ENCODE measurements at places on chromosomes 3 and 15.
A peak's percentile ranks its signal among the peaks of the same experiment; 100 is the strongest.

GRCh38 chr3:16761571-16761970 lies 123.2 kb upstream of the PLCL2 start:
- no peak for DNase-seq

GRCh38 chr3:141401573-141402475 lies 33.5 kb downstream of the ZBTB38 start:
- peak; percentile 55 for DNase-seq

DNA sequence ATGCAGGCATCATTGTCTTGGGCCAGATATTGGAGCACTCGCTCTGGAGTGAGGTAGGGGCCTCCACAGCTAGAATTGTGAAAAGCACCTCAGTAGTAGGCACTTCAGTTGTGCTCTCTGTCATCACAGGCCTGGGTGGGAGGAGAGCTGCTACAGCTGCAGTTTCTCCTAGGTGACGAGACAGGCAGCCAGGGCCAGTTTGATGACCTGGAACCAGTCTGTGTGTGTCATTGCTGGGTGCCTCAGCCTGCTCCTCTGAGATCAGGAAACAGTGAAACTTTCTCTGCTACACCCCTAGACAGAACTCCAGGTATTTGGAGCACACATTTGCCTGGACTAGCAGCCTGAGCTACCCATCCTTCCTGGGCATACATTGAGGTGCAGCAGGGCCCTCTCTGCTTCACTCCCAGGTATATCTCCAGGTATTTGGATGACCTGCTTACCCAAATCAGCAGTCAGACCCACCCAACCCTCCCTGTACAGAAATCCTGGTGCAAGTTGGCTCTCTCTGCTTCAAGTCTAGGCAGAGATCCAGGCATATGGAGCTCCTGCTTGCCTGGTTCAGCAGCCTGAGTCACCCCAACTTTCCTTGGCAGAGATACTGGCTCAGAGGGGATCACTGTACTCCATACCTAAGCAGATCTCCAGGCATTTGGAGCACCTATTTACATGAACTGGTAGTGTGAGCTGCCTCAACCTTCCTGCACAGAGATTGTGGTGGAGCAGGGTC lies 54.3 kb upstream of the SGO1 start:
- no peak for DNase-seq

DNA sequence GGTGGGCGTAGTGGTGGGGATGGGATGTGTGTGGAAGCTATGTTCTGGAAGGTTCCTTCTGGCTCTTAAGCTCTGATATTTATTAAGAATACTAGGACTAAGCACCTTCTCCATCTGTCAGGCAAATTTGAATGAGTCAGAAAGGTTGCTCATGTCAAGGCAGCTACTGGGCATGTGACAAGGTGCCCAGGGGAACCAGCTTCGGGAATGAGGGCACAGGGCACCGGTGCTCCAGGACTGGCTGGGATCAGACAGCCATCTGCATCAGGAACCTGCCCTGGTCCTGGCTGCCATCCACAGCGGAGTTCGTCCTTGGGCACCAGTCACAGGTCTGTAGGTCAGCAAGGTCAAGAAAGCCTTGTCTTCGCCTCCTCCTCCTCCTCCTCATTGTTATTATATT lies 32.5 kb downstream of the CA12 start:
- no peak for DNase-seq

- no peak for DNase-seq
Measured at GRCh38 chr3:43410592-43410991, 124.3 kb downstream of the SNRK start.

- DNase-seq: peak; percentile 88
Measured at GRCh38 chr15:81265944-81266775, 57.8 kb downstream of the STARD5 start.

- DNase-seq: no peak
Measured at GRCh38 chr15:29126821-29127461, 142.7 kb downstream of the NSMCE3 start.

GRCh38 chr15:59722476-59722875 lies 33.4 kb upstream of the BNIP2 start:
- no peak for DNase-seq

DNA sequence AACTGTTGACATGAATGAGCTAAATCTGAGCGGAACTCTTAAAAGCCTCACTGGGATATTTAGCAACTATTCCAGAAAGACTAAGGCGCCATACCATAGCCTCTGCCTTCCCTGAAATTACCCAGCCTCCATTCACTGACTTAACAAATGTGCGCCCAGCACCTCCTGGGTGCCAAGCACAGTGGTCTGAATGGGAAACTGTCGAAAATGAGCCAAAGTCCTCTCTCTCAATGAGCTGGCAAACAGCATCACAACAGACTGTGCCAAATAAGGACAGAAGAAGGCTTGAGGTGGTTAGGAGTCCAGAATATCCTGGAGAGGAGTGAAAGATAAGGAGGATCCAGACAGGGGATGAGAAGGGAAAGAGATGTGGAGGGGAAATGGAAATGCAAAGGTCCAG lies 332.4 kb downstream of the MAGI1 start:
- DNase-seq: no peak

DNA sequence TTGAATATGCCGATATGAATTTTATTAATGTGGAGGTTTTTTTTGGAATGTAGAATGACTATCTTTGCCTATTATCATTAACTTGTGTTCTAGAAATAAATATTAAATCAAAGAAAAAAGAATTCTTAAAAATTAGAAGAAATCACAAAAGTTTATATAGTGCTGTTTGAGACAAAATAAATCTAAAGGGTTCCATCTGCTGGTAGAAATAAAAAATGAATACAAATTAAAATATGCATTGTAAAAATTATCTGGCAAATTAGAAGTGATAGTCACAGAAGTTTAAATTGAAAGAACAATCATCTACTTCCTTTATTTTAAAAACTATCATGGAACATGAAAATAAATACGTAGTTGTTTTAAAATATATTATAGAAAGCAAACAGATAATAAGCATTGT lies 22.7 kb upstream of the ZBTB20 start:
- no peak for DNase-seq

DNA sequence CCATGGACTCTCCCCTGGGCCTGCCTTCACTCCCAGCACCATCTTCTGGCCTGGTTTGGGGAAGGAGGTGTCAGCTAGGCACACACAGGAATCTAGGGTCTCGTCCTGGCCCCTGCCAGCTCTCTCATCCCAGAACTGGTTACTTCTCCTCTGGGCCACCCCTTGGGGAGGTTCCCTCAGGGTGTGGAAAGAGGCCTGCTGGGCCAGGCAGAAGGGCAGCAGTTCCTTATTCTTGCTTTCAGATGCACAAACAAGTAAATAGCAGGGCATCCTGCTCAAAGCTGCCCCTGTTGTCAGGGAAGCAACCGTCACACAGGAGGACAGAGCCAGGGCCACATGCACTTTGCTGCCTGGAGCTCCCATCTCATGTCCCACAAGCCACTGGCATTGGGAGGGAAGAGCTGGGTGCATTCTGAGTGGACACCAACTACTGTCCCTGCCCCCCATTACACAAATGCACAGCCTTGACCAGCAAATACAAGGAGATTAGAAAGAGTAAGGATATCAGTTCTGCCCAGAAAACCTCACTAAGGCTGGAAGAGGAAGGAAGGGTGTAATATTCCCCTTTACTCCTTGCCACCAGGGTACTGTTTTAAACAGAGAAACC lies 108.8 kb upstream of the HACD2 start:
- no peak for DNase-seq

- no peak for DNase-seq
Measured at GRCh38 chr3:21919383-21919782, 168.4 kb upstream of the ZNF385D start.

- DNase-seq: no peak
Measured at GRCh38 chr15:59657635-59658125, 365 bp upstream of the GTF2A2 start.

GRCh38 chr3:15289661-15290060 lies 42.7 kb downstream of the SH3BP5 start:
- DNase-seq: no peak

- no peak for DNase-seq
Measured at GRCh38 chr3:64985072-64985471, 297.3 kb upstream of the ADAMTS9 start.

- no peak for DNase-seq
Measured at GRCh38 chr15:50968353-50968752, 59.9 kb downstream of the AP4E1 start.

DNA sequence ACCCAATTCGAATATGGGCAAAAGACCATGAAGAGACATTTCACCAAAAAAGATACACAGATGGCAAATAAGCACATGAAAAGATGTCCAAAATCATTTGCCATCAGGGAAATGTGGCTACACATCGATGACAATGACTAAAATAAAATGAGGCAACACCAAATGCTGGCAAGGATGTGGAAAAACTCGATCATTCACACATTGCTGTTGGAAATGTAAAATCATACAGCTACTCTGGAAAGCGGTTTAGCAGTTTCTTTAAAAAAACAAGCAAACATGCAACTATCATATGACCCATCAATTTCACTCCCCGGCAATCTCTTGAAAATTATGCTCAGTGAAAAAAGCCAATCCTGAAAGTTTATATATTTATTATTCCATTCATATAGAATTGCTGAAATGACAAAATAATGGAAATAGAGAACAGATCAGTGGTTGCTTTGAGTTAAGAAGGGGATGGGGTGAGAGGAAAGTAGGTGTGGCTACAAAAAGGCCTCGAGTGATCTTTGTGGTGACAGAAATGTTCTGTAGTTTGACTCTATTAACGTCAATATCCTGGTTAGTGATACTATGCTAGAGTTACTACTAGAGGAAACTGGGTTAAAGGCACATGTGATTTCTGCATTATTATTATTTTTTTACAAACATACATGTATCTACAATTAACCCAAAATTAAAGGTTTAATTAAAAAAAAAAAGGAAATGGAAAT lies 45.0 kb downstream of the DLG1 start:
- no peak for DNase-seq

DNA sequence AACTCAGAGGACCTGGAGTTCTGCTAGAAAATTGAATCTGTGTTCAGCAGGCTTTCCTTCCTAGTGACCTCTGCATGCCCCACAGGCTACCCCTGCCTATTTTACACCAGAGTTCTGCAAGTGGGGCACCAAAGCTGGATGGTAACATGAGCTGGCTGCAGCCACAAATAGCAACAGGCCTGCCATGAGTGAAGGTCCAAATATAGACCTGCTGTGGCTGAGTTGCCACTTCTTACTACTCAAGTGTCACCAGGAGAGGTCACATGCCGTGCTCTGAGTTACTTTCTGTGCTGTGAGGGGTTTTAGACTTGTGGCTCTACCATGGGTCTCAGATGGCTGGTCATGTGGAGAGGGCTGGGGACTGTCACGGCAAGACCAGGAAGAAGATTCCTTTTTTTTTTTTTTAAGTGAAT lies at the start of gene FSD2:
Gene FSD2, minus strand, starts transcription at position 76 of the 413 bp plus-strand sequence. CDS start 18,679 bp downstream, outside the sequence.
- no peak for DNase-seq

GRCh38 chr3:11212784-11213183 lies 58.5 kb downstream of the HRH1 start:
- DNase-seq: no peak

DNA sequence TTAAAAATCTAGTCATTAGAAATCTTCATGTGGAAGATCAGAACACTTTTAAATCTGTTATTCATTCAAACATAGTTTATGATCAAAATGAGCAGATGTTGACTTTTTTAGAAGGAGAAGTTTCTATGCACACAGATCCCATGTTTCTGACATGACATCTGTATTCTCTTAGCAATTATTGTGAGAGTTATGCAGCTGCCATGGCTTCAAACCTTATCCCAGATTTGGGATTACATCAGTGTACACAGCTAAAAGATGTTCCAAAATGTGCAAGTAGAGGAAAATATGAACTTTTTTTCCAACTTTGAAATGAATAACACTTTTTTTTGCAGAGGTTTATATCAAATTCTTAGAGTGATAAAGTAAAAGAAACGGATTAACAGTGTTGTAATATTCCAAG lies 1166.9 kb downstream of the ZPLD1 start:
- no peak for DNase-seq

DNA sequence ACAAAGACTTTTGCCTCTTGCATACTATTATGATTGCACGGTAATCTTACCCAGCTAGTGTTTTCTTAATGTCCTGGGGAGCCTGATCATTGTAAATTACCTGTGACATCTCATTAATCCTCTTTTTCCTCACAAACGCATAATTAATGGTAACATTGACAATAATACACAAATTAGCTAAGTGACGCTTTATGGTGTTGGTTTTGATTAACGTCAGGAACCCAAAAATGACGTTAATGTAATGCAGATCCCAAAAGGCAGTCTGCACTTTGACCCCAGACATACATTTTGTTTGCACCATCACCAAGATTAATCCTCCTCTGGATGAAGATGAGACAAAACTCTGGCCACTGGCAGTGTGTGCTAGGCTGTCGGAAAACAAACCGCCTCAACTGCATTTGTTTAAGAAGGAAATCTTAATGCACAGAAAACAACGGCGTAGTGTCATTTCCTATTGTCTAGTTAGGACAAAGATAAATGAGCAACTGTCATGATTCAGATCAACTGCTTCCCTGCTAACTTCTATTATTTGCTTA lies 83.9 kb upstream of the CDIN1 start:
- no peak for DNase-seq

DNA sequence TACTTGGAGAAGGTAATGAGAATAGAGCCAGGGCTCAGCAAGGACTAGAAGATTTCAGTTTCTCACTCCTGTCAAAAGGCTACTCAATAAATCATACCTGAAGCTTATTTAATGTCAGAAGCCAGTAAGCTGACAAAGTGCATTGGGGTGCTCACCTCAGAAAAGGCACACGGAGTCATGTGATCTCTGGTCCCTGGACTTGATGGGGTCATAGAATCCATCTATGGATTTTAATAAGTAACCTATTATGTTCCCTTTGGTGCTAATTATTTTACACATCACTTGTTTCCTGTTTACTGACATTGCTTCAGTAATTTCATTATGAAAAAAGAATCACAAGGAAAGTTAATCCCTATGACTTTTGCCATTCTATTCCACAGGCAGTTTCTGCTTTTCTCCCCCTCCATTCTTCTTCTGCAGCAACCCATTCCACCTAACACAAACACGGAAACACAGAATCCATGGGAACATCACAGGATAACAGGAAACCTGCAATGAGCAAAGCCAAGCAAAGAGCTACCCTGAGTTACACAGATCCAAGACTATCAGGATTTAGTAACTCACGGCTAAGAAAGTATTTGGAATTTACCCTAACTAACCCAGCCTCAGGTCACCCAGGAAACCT lies 159.6 kb downstream of the MEIS2 start:
- no peak for DNase-seq

- no peak for DNase-seq
Measured at GRCh38 chr15:67177752-67178151, 76.7 kb downstream of the AAGAB start.

DNA sequence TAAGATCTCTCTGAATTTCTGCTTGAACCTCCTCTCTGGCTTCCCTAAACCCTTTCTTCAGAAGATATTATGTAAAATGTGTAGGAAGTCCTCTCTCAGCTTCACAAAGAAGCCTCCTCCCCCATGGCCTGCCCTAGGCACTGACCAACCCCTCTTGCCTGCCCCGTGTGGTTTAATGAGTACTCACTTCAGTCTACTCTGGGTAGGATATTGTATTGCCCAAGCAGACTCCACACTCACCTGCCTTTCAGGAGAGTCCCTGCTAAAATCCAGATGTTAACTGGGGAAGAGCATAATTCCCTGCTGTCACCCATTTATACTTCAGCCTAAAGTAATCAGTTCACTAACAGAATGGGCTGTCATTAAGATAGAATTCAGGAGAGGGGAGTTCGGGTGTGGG lies 2.6 kb upstream of the AGBL1 start:
- DNase-seq: no peak

- DNase-seq: no peak
Measured at GRCh38 chr3:61493339-61493738, 68.0 kb upstream of the PTPRG start.
